GM19239 (cell line): ENCODE measurements at places on chromosomes 7 and 10.

DNA sequence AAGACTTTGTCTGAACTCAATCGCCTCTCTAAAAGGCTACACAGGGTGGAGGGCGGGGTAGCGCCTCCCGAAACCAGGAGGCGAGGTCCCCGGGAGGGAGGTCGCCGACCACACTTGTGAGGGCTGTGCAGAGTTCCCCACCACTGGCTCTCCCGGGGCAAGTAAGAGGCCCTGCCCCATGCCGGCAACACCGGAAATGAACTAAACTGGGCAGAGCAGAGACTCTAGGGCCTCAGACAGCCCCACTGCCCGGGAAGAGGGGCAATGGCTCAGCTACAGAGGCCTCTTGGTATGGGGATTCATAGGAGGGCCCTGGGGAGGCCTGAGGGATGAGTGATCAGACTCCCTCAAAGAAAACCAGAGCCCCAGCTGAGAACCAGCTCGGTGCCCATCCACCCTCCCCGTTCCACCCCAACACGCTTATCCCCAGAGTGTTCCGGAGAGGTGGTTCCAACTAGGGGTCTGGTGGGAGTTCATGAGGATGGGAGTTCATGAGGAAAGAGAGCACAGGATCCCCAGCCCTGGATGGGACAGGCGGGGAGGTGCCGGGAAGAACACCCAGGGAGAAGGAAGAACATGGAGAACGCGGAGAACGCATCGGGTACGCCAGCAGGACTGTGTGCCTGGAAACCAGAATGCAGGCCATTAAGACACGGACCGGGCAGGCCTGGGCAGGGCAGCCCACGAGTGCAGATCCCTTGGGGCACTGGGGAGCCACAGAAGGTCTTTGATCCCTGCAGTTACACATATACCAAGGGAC is 89.4 kb upstream of the MYL10 start:
- no peak for DNase-seq

- no peak for DNase-seq
Measured at GRCh38 chr10:112741830-112742402, 208.1 kb upstream of the TCF7L2 start.

DNA sequence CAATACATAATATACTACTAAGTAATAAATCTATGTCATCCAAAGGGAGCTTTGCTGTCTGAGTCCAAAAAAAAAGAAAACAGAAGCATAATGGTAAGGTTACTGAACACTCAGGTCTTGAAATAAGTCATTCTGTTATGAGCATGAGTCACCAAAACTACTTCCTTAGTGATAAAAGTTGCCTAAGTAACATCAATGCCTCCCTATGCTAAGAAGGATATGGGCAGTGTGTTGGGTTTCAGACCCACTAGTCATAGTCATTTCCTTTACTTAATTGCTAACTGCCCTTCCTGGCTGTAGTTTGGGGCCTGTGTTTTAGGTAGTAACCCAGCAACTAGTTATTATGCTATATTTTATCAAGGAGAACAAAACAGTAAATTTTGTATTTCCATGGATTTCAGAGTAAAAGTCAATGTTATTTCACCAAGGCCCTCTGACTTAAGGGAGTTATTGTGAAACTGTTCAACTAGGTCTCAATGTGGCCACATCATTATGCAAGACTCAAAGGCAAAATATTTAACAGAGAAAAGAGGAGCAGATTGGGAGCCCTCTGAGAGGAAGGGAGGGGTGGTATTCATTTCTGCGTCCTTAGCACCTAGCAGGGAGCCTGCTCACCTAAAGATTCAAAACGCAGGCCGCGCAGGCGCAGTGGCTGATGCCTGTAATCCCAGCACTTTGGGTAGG is 11.7 kb upstream of the VIM start:
- DNase-seq = no peak

- no peak for DNase-seq
Measured at GRCh38 chr10:126317751-126318150, 70.5 kb downstream of the ADAM12 start.

GRCh38 chr10:59885430-59886134 is 20.8 kb downstream of the CCDC6 start:
- DNase-seq = peak; percentile 61

GRCh38 chr10:30365278-30365677 is 16.2 kb upstream of the MTPAP start:
- no peak for DNase-seq

DNA sequence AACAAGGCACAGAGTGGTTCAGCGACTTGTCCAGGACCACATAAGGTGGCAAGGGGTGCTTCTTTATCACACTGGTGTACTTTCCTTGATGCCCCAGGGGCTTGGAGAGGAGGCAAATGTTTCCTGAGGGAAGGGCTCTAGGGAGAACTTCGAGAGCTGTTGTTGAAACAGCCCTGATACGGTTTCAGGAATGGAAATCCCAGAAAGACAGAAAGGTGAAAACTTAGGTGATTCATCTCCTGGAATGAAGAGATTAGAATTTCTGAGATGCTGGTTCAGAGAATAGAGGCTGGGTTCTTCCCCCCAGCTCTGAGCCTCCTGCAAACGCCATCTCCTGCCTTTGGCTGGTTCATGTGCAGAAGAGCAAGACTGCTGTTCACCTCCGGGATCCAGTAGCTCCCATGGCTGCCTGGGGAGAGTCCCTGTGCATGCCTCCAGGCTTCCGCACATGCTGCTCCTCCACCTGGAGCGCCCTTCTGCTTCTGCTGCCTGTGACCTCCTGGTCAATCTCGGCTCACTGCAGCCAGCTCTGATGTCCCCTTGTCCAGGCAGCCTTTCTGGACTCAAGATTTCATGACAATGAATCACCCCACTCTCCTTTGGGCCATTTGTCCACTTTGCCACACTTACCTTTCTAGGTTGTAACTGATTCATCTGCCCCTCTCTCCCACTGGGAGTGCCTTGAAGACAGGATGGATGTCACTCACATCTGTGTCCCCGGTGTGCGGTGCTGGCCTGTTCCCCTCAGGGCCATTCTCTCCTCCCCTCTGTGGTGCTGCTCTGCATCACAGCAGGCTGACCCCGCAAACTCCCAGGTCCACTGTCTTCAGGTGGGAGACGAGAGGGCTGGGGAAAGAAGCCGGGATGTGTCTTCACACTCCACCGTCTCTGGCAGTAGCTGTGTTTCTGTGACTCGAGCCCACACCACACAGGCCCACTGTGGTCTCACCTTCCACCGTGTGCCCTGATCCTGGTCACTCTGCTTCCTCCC is 3.6 kb upstream of the CDH23 start:
- DNase-seq = no peak

DNA sequence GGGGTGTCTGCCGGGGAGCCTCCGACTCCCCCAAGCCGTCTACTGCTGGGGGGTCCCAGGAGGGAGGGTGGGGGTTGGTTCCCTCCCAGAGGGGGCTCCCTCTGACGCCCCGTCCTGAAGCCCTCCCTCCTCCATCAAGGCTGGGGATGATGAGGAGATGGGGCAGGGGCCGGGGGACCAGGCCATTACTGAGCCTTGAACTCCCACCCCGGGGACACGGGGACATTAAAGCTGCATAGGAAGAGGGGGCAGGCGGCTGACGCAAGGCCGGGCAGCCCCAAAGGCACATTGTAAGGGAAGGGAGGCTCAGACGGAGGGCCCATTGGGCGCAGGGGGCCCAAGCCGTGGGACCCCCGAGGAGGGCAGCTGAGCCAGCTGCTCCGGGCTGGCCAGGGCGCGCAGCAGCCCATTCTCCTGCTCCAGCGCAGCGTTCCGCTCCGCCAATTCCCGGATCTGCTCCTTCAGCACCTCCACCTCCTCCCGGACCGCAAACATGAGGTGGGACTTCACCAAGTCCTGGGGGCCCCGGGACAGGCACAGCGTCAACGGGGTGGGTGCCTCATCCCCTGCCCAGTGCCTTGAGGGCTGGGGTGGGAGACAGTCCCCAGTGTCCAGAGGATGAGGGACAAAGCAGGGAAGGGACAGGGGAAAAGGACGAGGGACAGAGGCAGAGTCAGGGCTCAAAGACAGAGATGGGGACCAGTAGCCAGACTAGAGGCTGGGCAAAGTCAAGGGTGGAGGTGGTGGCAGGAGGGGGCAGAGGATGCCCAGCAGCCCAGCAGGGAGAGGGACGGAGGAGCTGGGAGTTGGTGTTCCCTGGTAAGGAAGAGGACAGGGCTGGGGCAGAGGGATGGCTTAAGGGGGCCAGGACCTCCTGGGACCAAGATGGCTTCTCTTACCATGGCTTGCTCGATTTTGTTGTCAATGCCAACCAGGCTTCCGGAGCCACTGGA is 2.9 kb upstream of the SPACDR start:
- no peak for DNase-seq

GRCh38 chr7:152383341-152384234 is 52.2 kb downstream of the KMT2C start:
- DNase-seq = no peak

GRCh38 chr7:12053561-12053960 is 157.5 kb upstream of the TMEM106B start:
- no peak for DNase-seq

DNA sequence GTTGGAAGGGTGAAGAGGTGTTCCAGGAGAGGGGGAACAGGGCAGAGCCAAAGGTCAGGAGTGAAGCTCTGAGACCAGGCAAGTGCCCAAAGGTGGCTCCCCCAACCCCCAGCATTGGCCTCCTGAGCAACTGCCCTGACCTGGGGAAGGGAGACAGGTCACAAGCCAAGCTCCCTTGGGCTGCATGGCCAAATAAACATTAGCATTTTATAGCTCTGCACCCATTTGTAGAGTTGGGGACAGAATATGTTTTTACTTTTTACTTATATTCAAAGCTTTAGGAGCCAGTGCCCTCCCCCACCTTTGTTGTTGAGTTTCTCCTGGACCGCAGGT is 4.0 kb downstream of the UNC5B start:
- DNase-seq = no peak

DNA sequence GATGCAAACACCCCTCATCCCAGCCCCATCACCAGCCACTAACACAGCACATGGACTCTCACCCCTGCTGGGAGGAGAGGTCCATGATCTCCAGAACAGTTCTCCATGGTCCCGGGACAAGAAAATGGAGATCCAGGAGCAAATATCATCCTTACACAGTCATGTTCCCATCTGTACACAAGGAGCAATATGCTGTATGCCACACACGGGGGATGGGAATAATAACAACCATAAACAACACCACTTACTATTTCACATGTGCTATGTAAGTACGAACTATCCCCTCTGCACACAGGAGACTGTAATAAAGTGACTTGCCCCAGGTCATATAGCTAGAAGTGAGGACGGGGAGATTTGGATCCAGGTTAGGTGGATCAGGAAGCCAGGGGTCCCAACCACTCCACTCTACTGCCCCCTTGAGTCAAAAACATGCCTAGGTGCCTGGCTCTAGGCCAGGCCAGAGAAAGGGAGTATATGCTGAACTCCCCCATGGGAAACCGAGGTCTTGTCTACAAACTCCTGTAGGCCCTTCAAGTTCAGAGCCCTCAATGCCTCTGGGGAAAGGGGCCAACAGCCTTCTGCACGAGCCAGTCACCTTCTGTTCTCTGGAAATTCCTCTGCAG is 34.1 kb downstream of the LRRC20 start:
- no peak for DNase-seq

GRCh38 chr7:157116762-157117161 is 22.0 kb upstream of the UBE3C start:
- no peak for DNase-seq

- no peak for DNase-seq
Measured at GRCh38 chr10:110357252-110357780, 52.6 kb upstream of the SMNDC1 start.

DNA sequence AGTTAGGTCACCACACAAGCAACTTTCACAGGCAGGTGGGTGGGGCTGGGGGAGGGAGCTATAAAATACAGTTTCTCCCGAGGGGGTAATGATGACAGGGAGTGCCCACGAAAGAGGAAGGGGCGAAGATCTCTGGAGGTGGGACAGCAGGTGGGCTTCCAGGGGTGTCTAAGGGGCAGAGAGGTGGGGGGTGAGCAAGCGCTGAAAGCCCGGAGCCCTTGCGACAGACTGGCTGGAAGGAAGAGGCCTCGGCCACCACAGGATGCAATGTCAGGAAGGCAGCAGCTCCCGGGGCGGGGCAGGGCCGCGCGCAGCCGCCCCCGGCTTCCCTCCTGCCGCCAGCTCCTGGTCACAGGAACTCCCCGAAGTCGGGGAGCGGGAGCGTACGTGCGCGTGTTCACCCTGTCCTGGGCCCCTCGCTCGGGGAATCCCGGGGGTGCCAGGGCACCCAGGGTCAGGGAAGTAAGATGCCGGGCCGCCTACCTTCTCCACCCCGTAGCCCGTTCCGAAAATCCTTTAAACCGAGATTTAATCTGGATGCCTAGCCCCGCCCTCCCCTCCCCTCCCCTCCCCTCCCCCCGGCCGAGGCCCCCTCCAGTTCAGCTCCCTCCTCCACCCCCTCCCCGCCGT is 105.2 kb upstream of the PPIF start:
- peak; percentile 53 for DNase-seq

DNA sequence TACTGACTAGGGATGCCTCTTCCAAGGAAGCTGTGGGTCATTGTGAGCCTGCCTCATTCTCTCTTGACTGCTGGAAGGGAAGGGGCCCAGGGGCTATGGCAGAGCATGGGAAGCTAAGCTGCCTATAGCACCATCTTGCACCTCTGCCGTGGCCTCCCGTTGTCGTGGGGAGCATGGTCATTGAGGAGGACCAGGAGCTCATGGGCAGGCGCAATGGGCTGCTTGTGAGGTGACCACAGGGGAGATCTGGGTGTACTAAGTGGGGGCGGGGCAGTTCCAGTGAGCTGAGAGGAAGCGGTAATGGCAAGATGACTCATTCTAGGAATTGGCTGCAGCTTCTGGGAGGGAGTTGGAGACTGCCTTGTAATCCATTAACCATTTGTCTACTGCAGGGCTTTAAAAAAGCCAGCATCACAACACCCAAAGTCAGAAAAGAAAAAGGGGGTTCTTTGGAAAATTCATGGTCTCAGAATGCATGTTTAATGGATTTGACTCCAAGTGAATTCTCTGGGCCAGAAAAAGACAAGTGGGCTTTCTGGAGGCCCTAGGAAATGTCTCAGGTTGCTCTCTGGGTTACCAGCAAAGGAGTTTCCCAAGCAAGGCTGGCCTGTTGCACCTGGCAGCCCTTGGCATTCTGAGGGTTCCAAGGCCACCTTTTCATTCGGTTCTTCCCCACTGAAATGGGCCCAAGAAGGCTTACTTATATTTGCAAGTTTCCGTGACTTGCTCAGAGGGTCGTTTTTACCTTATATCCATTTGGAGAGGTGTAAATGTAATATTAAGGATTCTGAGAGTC is 3.6 kb downstream of the DUSP5 start:
- peak; percentile 59 for DNase-seq

GRCh38 chr10:36446881-36447280 is 678.5 kb upstream of the ANKRD30A start:
- no peak for DNase-seq

DNA sequence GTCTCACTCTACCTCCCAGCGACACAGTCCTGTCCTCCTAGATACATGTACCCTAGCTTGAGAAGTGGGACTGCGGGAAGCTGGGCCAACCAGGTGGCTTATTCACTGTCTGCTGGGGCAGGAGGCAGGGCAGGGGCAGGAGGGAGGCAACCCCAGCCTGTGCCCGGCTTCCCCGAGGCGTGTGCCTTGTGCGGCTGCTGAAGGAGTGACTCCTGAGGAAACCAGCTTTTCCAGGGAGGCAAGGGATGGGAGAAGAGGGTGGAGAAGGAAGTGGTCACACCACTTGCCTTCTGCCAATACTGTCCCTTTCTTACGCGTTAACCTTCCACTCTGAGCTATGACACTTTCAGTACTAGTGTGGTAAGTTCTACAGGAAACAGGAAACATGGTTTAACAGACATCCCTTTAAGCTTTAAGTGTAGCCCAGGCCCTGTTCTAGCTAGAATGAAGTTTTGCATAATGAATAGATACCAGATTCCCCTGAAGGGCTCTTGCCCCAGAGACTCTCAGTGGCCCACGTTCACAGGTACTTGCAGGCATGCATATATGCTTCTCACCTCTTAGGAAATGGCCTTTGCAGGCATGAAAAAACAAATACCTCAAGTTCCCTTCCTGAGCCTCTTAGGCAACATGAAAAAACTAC is 40.6 kb downstream of the SYPL1 start:
- DNase-seq = peak; percentile 66
